Testis (tissue), 5 donors: ENCODE measurements at places on chromosomes 7 and 10. TPM values are rescaled to one million over a fixed set of nuclear protein-coding genes. Genes with fewer than 3 reads are reported as not detected.

DNA sequence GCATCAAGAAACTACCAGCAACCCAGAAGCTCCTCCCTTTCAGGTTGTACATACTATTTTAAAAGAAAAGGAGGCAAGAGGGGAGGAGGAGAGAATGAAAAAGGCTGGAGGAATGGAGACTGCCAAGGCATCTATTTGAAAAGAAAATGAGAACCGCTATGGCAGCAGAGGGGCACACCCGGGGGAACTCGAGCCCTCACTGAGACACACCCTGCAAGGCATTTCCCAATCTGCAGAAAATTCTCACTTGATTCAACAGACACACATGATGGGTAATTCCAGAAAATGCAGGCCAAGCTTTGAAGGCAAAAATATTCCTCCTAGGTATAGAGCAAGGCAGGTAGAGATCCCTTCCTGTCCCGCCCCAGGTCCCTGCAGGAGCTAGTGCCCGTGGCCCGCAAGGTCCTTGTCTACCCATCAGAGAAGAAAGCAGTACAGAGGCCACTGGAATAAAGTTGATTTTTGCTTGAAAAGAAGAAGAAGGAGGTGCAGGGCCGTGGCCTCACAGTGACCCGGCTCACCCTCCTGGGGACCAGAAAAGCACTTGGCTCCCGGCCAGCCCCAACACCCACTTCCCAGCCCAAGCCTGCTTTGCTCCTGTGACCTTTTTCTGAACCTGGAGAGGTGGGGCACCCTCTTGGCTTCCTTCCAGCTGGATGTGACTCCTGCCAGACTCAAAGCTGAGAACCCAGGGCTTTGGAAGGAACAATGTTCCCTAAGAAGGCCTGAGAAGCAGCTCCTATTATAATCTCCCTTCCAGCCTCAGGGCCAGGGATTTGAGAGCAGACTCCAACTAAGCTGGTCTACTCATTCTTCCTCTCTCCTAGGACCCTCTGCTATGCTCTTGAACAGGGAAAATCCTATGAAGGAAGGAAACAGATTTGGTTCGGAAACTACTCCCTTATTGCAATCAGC is 6.2 kb upstream of the PIK3CG start:
- no peaks in the 10 kb centered on the region for H3K27me3 ChIP-seq
- no peak overlapping the region for H3K27ac ChIP-seq
- H3K4me3 ChIP-seq: no peak overlapping the region

GRCh38 chr10:28089467-28089866 is 90.6 kb upstream of the ODAD2 start:
- H3K4me1 ChIP-seq: no peaks in the 10 kb centered on the region
- DNase-seq: no peak
- H3K36me3 ChIP-seq: no peaks in the 10 kb centered on the region
- H3K27me3 ChIP-seq: no peaks in the 10 kb centered on the region
- no peak overlapping the region for H3K27ac ChIP-seq
- no peak overlapping the region for H3K4me3 ChIP-seq

Gene TNS3
- 93.5 TPM for total RNA-seq

DNA sequence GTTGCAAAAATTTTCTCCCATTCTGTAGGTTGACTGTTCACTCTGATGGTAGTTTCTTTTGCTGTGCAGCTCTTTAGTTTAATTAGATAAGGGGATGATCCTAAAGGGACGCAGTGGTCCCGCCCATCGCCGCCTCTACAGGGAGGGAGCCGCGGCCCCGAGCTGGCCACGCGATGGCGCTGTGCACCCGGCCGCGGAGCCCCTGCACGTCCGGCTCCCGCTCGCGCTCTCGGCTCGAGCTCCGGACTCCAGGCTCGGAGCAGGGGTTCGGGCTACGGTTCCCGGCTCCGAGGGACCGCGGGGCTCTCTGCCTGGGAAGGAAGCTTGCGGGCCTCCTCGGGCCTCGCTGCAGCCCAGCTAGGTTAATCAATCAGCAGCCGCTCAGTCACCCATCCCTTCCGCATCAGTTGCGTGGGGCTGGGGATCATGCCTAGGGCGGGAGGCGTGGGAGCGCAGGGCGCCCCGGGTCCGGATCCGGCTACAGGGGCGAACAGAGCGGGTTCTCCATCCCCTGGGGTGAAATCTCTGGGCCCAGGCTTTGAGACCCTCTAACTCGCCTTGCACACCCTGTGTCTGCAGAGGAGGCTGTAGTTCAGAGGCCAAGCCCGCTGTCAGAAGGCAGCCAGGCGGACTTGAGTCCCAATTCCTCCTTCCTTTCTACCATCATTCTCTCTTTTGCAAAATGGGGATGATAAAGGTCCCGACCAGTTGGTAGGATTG is 97.9 kb downstream of the WDR11 start:
- no peaks in the 10 kb centered on the region for H3K27me3 ChIP-seq
- DNase-seq: peak; percentile 80
- H3K36me3 ChIP-seq: no peaks in the 10 kb centered on the region
- H3K4me3 ChIP-seq: peak overlapping the region; percentile 10
- H3K4me1 ChIP-seq: peaks cover 5% of the 10 kb centered on the region
- H3K27ac ChIP-seq: no peak overlapping the region

DNA sequence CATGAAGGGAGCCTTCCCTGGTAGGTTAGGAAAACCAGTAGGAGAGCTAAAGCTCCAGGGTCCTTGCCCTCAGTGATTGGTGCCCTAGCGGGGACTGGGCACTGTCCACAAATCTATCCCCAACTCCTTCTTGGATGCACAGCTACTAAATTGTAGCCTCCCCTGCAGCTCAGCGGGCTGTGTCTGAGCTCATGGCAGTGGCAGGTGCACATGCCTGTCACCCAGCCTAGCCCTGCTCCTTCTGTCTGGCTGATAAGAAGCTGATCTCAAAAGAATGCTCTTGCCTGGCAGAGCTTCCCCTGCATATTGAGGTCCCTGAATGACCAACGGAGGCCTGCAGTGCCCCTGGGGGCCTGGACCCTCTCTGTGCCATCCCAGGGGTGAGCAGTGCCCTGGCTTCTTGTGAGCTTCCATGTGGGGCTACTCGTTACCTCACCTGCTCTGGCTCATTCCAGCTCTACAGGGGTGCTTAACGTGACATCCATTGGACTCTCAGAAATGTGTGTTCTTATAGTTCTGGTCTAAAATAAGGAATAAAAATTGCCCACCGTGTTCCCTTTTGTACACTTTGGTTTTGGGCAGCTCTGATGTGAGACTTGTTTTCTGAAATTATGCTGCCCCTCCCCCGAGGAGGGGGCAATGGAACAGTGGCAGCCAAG is 59.8 kb upstream of the ANTXRL start:
- no peaks in the 10 kb centered on the region for H3K36me3 ChIP-seq
- no peaks in the 10 kb centered on the region for H3K27me3 ChIP-seq
- DNase-seq: peak; percentile 13
- no peak overlapping the region for H3K27ac ChIP-seq
- no peak overlapping the region for H3K4me3 ChIP-seq

DNA sequence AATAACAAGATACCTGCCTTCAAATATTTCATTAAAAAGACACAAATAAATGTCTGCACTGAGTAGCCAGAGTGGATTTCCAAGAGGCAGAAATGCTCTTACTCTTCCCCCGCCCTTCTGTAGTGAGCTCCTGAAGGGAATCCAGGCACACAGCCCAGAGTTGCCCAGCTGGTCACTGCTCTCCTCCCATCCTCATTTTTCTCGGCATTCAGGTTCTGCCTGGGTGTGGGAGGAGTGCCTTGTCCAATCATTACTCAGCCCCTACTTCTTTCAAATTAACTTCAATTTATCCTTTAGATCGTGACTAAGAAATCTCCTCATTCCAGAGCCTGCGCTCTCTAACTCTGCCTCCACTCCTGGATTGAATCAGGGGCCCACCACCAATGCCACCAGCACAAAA is 12.2 kb downstream of the CCDC6 start:
- peaks cover 10% of the 10 kb centered on the region for H3K4me1 ChIP-seq
- H3K36me3 ChIP-seq: no peaks in the 10 kb centered on the region
- peak; percentile 87 for DNase-seq
- H3K27ac ChIP-seq: no peak overlapping the region
- no peaks in the 10 kb centered on the region for H3K27me3 ChIP-seq

- peaks cover 3% of the 10 kb centered on the region for H3K4me1 ChIP-seq
- H3K4me3 ChIP-seq: no peak overlapping the region
- DNase-seq: no peak
- H3K27ac ChIP-seq: no peak overlapping the region
- H3K27me3 ChIP-seq: no peaks in the 10 kb centered on the region
- no peaks in the 10 kb centered on the region for H3K36me3 ChIP-seq
These were observed 65.5 kb downstream of the OAT start for GRCh38 chr10:124353091-124353815.

DNA sequence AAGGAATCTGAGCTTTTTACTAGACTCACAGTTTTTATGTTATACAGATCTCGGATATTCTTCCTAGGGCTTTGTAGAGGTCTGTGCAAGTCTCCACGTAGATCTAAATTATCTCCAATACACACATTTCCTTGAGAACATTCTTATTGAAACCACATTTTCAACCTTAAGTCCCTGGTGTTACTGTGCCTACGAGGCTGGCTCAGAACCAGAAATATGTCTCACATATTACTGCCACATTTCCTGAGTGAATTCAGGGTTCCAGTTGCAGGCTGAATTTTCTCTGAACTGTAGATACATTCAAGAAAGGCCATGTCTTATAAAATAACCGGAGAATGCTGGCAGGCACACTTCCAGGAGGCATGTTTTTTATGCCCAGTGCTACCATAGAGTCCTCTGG is 46.5 kb downstream of the INHBA start:
- H3K27me3 ChIP-seq: no peaks in the 10 kb centered on the region
- no peak overlapping the region for H3K27ac ChIP-seq
- H3K4me3 ChIP-seq: no peak overlapping the region
- DNase-seq: no peak
- H3K36me3 ChIP-seq: no peaks in the 10 kb centered on the region

- H3K4me3 ChIP-seq: no peak overlapping the region
- H3K36me3 ChIP-seq: no peaks in the 10 kb centered on the region
- no peak for DNase-seq
- H3K27ac ChIP-seq: no peak overlapping the region
- no peaks in the 10 kb centered on the region for H3K4me1 ChIP-seq
These were observed 14.0 kb downstream of the MKLN1 start for GRCh38 chr7:131341690-131342089.

DNA sequence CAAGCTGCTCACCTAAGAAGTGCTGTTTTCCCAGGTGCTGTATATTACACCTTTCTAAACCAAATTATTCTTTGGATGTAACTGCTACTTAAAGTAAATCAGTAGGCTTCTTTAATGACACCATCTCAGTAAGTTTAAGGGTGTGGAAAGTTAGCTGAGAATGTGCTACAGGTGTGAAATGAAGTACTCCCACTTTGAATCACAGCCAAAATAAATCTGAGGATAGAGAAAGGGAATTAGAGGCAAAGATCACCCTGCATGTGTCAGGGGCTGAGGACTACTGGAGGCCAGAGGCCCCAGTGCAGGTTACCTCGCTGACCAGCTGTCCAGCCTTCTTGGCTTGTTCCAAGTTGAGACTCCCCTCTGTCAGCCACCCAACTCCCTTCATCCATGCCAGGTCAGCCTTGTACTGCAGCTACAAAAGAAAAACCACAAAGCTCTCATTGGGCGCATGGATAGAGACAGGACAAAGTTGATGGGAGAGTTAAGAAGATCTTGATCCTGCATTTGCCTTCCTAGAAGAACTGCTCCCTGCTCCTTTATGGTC is 35.2 kb downstream of the NRAP start:
- no peak overlapping the region for H3K27ac ChIP-seq
- no peaks in the 10 kb centered on the region for H3K36me3 ChIP-seq
- no peak for DNase-seq
- no peak overlapping the region for H3K4me3 ChIP-seq
- no peaks in the 10 kb centered on the region for H3K27me3 ChIP-seq

- no peak overlapping the region for H3K4me3 ChIP-seq
- no peak for DNase-seq
- no peaks in the 10 kb centered on the region for H3K27me3 ChIP-seq
- H3K27ac ChIP-seq: no peak overlapping the region
These were observed 492.0 kb upstream of the CNTNAP2 start for GRCh38 chr7:145624618-145625017.

GRCh38 chr7:157875230-157876179 is 538.7 kb downstream of the DNAJB6 start:
- peak overlapping the region; percentile 85 for H3K27ac ChIP-seq
- peak; percentile 88 for DNase-seq
- peaks cover 36% of the 10 kb centered on the region for H3K4me1 ChIP-seq

GRCh38 chr7:31850601-31851000 is 163.6 kb downstream of the PPP1R17 start:
- H3K4me3 ChIP-seq: no peak overlapping the region
- no peak for DNase-seq
- no peaks in the 10 kb centered on the region for H3K4me1 ChIP-seq
- no peaks in the 10 kb centered on the region for H3K27me3 ChIP-seq
- H3K27ac ChIP-seq: no peak overlapping the region

Gene PODXL
- 19.4 TPM for total RNA-seq

- H3K27me3 ChIP-seq: no peaks in the 10 kb centered on the region
- H3K36me3 ChIP-seq: no peaks in the 10 kb centered on the region
These were observed 391.4 kb downstream of the TNS3 start for GRCh38 chr7:47190462-47190861.

GRCh38 chr10:92768104-92768503 is 78.3 kb downstream of the HHEX start:
- no peak for DNase-seq
- no peaks in the 10 kb centered on the region for H3K4me1 ChIP-seq
- no peak overlapping the region for H3K27ac ChIP-seq
- no peaks in the 10 kb centered on the region for H3K27me3 ChIP-seq

Gene KLF14
- total RNA-seq: 1.5 TPM

DNA sequence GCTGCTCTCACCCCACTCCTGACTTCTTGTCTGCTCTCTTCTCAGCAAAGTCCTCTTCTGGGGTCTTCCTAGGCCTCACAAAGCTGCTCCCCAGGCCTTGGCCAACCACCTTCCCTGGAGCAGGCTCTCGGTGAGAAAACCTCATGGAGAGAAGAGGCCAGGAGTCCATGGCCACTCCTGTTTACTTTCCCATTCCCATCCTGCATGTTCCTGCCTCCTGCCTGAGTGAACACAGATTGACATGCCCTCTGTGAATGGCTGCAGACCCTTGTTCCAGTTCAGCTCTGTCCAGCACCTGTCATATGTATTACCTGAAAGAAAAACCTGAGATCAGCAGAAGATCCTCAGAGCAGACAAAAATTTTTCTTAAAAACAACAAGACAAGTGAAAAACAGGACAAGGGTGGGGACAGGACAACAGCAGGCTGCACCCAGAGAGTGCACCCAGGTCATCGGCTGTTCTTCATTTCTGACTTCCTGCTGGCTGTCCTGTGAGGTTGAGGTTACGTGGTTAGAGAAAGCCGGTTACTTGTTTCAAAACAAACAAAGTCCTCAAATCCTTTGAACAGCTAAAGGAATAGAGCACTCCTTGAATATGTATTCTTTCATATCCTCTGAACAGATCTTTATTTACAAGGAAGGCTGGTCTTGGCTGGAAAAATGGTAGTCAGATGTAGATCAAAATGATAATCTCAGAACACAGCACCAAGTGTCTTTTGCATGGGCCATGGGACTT is 34.0 kb upstream of the DLD start:
- no peaks in the 10 kb centered on the region for H3K36me3 ChIP-seq
- no peak overlapping the region for H3K27ac ChIP-seq
- no peak overlapping the region for H3K4me3 ChIP-seq
- H3K4me1 ChIP-seq: peaks cover 6% of the 10 kb centered on the region
- no peaks in the 10 kb centered on the region for H3K27me3 ChIP-seq
